CD4-positive, alpha-beta T cell treated with Interleukin-4 for 1 hour (primary cell): ENCODE measurements at places on chromosomes 11 and 22.

DNA sequence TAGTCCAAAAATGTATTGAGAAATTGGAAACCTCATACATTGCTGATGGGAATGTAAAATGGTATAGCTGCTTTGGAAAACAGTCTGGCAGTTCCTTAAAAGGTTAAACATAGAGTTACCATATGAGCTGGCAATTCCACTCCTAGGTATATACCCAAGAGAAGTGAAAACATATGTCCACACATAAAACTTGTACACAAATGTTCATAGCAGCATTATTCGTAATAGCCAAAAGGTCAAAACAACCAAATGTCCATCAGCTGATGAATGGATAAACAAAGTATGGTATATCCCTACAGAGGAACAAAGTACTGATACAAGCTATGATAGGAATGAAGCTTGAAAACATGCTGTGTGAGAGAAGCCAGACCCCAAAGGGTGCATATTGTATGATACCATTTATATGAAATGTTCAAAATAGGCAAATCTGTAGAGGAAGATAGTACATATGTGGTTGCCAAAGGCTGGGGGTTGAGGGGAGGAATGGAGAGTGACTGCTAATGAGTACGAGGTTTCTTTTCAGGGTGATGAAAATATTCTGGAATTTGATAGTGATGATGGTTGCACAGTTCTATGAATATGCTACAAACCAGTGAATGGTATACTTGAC is 85.8 kb downstream of the ZBTB16 start:
- no peak for DNase-seq

GRCh38 chr11:107683061-107683460 is 28.8 kb downstream of the SLN start:
- DNase-seq, result no peak

DNA sequence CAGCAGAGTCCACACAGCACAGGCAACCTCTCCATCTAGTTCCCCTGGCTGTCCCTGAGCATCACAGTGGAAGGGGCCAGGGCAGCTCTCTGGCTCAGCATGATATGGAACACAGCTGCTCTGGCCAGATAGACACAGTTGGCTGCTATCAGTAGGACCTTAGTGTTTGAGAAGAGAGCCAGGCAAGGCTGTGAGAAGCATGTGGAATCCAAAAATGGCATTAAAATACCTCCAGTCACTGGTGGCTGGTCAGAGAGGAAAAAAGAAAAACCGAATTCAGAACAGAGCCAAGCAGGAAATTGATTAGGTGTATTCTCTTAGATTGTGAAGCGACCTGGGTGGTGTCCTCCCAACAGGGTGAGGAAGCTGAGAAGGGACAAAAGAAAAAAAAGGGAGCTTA is 27.9 kb downstream of the SERPINH1 start:
- no peak for DNase-seq

GRCh38 chr11:130652671-130653335 is 204.4 kb downstream of the ADAMTS15 start:
- DNase-seq, result no peak

DNA sequence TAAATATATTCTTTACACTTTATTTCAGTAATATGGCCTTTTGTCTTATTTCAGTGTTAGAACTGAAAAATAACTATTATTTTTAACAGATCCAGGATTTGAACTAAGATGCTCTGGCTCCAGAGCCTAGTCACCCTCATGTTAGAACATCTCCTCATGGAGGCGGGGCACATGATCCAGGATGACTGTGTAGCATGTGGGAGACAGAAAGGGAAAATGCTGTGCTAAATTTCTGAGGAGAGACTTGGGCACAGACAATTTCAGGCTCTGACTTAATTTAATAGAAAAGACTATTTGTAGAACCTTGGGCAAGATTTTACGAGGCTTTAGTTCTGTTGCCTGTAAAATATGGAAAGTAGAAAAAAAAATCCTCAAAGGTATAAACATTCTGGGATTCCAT is 24.1 kb downstream of the CTSC start:
- no peak for DNase-seq

DNA sequence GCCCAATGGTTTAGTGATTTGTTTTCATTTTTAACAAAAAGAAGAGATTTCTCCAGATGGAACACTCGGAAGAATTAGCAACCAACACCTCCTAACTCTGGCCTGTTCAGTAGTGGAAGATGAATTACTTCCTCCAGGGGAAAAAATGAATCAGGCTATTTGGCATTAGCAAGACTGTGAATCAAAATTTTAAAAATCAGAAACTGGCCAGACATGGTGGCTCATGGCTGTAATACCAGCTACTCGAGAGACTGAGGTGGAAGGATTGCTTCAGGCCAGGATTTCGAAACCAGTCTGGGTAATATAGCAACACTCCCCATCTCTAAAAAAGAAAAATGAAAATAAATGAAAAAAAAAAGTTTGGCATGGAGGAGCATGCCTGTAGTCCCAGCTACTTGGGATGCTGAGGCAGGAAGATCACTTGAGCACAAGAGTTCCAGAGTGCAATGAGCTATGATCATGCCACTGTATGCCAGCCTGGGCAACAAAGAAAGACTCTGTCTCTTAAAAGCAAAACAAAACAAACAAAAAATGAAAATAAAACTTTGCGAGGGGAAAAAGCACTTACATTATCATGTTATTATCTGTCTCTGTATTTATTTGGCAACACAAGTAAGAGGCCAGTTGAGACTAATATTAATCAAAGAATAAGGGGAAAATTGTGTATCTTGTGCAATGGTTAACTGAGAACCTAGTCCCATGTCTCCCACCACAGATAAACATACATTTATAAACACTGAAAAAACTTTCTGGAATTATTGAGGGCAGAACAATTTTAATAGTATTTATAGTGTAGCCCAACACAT is 796.3 kb upstream of the ANO3 start:
- DNase-seq, result no peak

- DNase-seq, result no peak
These were observed 24.4 kb downstream of the OR8B12 start for GRCh38 chr11:124518989-124519451.

DNA sequence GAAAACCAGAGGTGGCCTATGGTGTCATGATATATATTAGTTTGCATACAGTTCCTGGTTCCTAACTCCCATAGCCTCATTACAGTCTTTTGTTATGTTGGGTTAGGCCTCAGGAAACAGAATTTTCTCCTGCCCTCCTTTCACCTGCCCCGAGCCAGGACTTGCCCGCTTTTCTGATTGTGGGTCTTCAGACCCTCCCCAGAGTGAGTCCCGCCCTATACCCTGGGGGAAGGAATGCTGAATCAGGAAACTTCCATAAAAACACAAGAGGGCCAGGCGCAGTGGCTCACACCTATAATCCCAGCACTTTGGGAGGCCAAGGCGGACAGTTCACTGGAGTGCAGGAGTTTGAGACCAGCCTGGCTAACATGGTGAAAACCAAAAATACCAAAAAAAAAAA is 70.9 kb downstream of the SLC35F2 start:
- no peak for DNase-seq
